Bone marrow (tissue), 2 donors: ENCODE measurements at places on chromosomes 6 and 20.

- DNase-seq: no peak
These were observed 21.3 kb downstream of the ZNF831 start for GRCh38 chr20:59184880-59185447.

DNA sequence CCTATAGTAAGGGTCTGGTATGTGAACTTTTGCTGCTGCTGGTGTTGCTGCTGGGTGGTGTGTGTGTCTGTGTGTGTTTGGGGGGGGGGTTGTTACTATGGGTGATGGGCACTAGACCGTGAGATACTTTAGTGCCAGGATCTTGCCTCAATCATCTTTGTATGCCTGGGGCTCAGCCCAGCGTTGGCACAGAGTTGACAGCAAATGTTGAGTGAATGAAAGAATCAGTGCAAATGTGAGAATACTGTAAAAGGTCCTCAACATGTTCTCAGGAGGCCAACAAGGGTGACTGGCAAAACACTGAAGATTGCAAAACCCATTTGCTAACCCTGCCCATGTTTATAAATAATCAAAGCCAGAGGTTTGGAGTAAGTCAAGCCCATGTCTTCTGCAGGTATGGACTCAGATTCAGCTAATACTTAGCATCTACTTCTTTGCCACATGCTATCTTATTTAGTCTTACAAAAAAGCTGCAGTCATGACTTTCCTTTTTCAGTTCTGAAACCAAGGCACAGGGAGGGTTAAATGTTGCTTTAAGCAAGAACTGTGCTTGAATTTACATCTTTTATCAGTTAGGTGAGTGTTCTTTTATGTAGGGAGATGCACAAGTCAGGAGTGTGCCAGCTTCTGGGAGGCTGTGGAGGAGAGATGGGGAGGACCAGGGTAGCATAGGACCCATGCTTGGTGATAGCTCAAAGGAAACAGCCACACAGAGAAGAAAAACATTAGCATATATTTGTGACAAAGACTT is 125.3 kb upstream of the SPACA1 start:
- no peak for DNase-seq

DNA sequence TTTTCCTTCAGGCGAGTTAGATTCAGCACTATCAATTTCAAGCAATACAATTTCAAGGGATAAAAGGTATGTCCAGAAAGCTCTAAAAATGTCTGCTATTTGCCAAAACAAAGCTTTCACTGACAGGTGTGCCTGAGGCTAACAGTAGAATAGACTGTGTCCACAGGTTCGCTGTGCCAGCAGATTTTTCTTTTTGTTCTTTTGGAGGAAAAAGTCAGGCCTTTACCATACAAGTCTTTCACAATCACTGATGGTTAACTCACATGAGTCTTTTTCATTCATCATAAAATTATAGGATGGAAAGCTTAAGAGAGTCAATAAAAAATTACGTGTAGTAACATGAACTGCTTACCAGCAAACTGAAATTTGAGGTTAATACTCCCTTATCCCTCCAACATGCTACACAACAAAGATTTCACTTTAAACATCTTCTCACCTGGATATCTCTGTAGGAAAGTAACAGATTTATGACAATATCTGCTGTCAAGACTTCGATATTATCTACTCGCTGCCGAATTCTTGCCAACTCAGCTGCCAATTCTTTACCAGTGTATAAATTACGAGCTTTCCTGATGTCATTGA is 95.4 kb downstream of the MAP3K5 start:
- DNase-seq: no peak

- DNase-seq: no peak
These were observed 3.8 kb upstream of the ECHDC1 start for GRCh38 chr6:127347178-127347577.

- no peak for DNase-seq
These were observed at the start of gene SLC17A3 for GRCh38 chr6:25874118-25874517. Gene SLC17A3, minus strand, starts transcription at chr6:25874243. Its CDS starts 5,856 bp downstream, at chr6:25868387.

GRCh38 chr20:23279836-23280235 is 70.8 kb upstream of the NXT1 start:
- DNase-seq: no peak

GRCh38 chr6:49890988-49891387 is 24.7 kb upstream of the CRISP1 start:
- no peak for DNase-seq

GRCh38 chr6:36273067-36273466 is 3.2 kb downstream of the PNPLA1 start:
- DNase-seq: no peak

GRCh38 chr6:42190554-42191183 is 4.1 kb downstream of the GUCA1B start:
- DNase-seq: no peak

- no peak for DNase-seq
These were observed 46.8 kb downstream of the CHMP4B start for GRCh38 chr20:33857722-33858563.

- no peak for DNase-seq
These were observed 16.4 kb downstream of the FAXC start for GRCh38 chr6:99333068-99333467.

DNA sequence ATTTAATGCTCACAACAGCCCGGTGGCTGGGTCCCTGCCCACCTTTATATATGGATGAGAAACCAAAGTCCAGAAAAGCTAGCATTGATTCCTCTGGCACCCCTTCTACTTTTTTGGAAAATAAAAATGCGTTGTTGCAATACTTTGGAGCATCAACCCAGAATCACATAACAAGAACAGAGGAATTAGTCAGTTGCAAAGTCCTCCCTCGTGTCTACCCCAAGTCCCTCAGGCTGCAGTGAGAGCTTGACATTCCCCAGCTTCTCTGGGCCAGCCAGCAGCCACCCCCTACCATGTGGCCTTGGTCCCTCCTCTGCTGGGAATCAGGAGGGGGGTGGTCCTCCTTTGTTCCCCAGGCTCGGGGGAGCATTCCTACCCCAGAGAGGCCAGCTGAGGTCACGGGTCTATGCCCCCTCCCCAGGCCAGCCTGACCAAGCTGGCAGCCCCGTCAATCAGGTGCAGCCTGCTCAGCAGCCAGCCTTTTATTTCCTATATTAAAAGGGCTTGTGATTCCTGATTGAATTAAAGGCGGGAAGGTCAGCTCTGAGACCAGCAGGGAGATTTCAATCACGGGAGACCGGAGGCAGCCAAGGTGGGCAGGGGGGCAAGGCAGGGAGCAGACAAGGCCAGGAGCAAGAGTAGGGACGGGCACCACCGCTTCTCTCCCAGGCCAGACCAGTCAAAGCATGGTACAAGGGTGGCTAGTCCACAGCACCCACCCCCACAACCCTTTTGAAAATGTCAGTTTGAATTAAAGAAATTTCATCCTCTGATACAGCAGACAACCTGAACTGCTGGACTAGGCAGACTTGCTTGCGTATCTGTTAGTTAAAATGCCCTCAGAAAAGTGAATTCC is 158.9 kb downstream of the MRPL14 start:
- DNase-seq: no peak

DNA sequence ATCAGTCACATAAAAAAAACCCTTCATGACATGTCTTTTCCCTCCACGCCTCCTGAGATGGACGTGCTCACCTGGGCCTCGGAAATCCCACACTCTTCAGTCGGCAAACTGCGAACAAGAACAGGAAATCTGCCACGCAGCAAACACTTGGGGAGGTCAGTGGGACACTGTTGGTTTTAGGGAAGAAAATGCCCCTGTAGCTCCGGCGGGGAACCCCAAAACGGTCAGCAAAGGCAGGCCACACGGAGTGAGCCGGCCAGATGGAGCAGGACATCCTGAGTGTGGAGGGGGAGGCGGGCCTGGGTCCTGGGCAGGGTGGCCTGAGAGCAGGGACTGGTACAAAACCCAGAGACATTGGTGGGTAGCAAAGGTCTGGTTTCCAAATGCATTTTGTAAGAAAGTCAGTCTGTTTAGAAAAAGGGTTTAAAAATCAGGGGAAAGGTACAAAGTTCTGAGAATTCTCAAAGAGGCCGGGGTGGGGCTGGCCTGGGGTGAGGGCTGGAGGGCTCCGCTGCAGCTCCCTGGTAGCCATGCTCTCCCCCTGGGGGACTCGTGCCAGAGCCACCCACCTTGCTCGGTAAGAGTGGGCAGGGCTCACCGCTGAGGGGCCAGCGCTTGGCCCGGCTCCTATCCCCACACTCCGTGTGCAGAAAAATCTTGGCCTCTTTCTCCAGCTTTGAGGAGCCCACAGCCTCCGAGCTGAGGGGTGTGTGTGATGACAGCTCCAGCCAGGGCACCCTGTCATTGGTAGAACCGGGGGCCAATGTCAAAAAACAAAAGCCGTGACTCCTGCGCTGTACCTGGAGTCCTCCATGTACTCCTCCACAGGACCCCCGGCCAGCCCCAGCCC is 5.2 kb downstream of the SLC2A4RG start:
- no peak for DNase-seq

- no peak for DNase-seq
These were observed 12.0 kb downstream of the PFDN4 start for GRCh38 chr20:54219751-54220426.

- DNase-seq: no peak
These were observed 10.5 kb downstream of the EYA4 start for GRCh38 chr6:133251688-133252087.

DNA sequence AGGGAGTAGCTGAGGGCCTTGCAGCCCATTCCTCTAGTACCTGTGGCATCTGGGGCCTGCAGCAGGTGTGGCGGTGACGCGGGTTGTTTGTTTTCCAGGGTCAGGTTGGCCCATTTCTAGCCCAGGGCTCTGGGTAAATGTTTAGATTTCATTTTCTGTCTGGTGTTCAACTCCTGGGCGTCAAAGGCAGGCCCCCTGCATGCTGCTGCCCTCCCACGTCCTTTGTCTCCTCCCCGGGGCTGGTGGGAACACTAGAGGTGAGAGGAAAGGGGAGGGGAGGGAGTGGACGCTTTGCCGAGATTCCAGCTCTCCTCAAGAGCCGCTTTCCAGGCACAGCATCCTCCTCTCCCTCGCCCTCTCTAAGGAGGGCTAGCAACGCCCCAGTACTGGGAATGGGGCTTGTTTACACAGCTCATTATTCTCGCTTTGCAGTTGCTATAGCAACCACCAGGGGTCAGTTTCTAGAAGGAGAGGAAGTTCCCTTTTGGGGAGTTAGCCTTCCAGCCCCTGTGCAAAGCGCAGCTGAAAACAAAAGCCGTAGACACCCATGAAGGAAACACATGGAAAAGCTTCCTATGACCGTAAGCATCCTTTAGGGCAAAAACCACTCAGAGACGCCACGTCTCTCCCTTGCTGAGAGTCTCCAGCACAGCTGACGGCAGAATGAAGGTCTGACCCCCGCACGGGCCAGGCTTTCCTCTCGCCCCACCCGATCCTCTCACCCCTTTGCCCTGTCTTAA is 170.6 kb downstream of the LY86 start:
- DNase-seq: peak; percentile 31

GRCh38 chr6:148166339-148166968 is 176.2 kb upstream of the SASH1 start:
- DNase-seq: peak; percentile 12

DNA sequence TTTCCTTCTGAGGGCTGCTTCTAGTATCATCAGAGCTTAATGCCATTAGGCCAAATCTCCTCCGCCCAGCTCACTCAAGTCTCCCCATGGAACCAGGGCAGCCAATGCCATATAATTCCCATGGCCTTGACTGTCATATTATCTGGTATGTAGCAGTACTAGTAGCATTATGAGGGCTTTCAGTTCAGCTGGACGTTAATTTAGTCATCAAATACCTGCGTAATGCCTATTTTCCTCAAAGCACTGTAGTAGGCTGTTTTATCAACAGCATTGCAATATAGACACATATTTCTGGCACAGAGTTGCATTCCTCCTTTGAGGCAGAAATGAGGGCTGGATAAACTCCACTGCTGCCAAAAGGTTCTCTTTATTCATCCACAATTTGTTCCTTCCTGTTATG is 1.7 kb downstream of the KCTD20 start:
- no peak for DNase-seq

GRCh38 chr6:31525932-31526591 is 2.7 kb upstream of the MCCD1 start:
- DNase-seq: no peak

DNA sequence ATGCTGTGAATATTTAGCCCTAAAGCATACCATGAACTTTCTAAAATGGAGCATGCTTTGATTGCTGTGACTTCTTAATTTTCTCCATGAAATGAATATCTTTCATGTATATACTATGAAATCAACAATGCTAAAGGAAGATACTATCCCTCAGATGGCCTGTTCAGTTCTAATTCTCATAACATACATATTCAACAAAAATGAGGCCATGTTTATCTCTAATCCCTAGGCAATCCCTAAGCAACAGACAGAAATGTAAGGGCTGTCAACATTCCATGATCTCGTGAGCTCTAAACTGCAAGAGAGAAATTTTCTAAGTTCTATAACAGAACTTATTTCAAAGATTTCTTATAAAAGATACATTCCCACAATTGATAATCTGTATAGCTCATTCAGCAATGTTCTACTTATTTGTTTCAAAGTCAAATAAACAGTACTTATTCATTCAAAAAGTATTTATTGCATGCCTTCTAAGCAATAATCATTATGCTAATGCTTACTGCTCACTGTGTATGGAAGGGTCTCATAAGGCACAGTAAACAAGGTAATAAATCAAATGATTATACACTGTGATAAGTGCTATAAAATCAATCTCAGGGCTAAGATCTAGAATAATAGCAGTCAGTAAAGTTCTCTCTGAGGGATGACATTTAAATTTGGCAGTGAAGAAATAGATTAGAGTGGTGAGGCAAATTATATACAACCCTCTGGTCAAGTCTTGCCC is 492.9 kb downstream of the PHF3 start:
- DNase-seq: no peak

GRCh38 chr6:56172144-56172543 is 75.2 kb downstream of the COL21A1 start:
- DNase-seq: no peak

- no peak for DNase-seq
These were observed 27.0 kb downstream of the LAMA4 start for GRCh38 chr6:112227411-112227810.

GRCh38 chr6:3291987-3292386 is 33.2 kb downstream of the PSMG4 start:
- DNase-seq: no peak

GRCh38 chr6:1581120-1581991 is 28.4 kb upstream of the FOXC1 start:
- no peak for DNase-seq

DNA sequence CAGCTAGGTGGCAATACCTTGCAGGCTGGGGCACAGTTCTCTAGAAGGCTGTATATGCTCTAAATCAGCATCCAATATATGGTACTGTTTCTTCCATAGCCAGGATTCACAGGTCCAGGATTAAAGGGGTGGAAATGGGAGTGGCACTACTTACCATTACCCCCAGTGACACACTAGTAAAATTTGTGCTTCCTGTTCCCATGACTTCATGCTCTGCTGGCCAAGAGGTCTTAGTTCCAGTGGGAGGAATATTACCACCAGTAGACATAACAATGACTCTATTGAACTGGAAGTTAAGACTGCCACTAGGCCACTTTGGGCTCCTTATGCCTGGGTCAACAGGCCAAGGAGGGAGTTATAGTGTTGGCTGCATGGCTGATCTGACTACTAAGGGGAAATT is 174.3 kb upstream of the TNFAIP3 start:
- DNase-seq: no peak
